Left forelimb (tissue), 1 donor: ENCODE measurements at places on chromosomes 1 and 21.

GRCh38 chr1:197319631-197320030, 51.6 kb downstream of the CRB1 start:
- DNase-seq, result no peak

GRCh38 chr1:31772669-31773248, 8.6 kb upstream of the ADGRB2 start:
- no peak for DNase-seq

DNA sequence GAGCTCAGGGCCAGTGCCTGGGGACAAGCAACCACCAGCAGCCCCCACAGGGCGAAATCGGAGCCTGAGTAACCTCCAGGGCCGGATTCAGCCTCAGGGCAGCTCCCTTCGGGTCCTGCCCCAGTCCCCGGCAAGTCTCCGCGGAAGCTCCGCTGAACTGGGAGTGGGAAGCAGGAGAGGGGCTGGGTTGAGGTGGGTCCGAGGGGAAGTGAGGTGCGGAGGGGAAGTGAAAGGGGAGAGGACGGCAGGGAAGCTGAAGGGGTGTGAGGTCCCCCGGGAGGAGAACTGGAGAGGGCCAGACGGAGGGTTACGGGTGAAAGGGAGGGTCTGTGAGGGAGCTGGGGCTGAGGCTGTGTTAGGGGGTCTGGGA, 560 bp downstream of the PADI2 start:
- no peak for DNase-seq

GRCh38 chr1:16226490-16227179, 10.3 kb downstream of the CPLANE2 start:
- DNase-seq, result no peak

- DNase-seq, result no peak
These were observed 184.6 kb downstream of the APP start for GRCh38 chr21:25985990-25986389.

GRCh38 chr1:91513160-91513559, 12.5 kb downstream of the CDC7 start:
- no peak for DNase-seq

DNA sequence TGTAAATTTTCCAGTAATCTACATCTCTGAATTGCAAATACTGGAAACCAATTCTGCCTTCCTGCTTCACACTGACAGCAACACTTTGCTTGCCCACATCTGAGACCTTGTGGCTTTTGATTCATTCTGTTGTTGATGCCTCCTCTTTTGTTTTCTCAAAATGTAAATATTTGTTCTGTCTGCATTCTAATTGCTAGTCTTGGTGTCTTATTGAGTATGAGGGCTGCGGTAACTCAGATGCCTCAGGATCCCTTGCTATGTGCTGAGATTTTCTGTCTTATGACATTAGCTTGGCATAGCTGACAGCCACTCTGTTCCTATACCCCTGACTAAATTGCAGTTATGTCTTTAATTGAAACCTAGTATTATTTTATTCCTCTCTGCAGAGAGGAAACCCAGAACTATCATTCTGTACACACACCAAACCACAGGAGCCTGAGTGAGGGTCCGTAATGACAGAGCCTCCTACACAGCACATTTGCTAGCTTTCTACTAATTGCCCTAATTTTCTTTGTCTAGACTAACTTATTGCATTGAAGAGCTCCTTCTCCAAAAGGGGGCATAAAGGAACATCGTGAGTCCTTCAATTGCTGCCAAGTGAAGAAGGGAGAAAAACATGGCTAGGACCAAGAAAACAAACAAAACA, 72.1 kb downstream of the GREM2 start:
- no peak for DNase-seq

- DNase-seq, result no peak
These were observed 5.8 kb upstream of the CLDN19 start for GRCh38 chr1:42745851-42746250.

- no peak for DNase-seq
These were observed 47.1 kb downstream of the SLC9C2 start for GRCh38 chr1:173555651-173556305.

GRCh38 chr1:235067396-235068157, 61.1 kb downstream of the TOMM20 start:
- no peak for DNase-seq

GRCh38 chr1:101440485-101440884, 203.7 kb downstream of the S1PR1 start:
- no peak for DNase-seq

GRCh38 chr1:210506689-210507088, 178.0 kb downstream of the HHAT start:
- DNase-seq, result no peak

GRCh38 chr1:53139951-53140361, 2.5 kb downstream of the SLC1A7 start:
- DNase-seq, result no peak

DNA sequence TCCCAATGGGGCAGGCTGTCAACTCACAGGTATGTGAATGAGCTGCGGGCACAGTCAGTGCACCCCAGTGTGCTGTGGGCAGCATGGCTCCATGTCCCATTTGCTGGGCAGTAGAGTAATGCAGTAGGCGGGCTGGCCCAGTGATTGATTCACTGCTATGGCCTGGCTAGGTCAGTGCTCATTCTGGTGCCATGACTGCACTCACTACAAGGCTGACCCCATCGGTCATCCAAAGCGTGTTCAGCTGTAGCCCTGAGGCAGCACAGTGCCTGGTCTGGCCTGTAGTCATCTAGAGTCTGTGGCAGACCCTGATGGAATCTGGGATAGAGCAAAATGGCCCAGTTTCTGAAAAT, 7.4 kb downstream of the HYI start:
- no peak for DNase-seq

DNA sequence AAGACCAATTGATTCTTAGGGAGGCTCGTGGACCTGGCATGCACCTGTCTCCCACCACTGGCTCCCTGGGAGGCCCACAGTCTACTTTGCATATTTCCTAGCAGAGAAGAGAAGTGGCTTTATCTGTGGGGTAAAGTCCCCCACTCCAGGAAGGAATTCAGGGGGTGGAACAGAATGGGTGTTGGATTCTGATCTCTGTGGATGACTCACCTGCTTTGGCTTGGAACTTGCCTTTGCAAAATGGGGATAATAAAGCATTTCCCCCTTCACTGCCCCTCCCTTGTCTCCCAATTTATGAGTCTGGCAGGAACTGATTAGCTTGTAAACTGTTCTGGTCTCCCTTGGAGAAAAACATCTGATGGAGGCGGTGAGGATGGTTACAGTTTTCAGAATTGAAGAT, 21.2 kb upstream of the OTUD3 start:
- no peak for DNase-seq

DNA sequence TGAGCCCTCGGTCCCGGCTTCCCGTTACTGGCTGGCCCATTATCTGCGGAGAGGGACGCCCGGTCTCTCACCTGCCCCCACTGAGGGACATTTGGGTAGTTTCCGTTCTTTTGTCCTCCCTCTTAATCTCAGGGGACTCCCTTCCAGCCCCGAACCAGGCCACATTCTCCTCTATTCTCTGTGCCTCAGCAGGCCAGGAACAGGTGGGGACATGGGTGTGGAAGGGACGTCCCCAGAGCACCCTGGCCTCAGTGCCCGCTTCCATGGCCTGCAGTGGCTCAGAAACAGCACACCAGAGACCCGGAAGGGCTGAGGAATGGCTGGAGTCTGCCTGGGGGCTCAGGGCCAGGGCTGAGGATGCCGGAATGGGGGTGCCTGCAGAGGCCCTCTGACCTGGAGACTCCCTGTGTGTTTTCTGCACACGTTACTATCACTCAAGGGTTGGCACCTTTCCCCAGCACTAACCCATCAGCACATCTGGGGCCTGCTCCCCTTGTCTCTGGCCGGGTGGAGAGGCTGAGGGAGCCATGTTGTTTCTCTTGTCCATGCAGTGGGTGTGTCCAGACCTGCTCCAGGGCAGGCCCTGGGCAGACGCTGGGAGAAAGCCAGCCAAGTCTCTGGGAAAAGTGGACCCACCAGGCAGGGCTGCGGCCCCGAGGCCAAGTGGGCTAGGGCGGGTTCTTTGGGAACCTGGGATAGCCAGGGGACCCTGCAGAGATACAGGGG, 10.0 kb upstream of the DNMT3L start:
- no peak for DNase-seq

- no peak for DNase-seq
These were observed 52.0 kb upstream of the KCNA3 start for GRCh38 chr1:110726755-110727154.

DNA sequence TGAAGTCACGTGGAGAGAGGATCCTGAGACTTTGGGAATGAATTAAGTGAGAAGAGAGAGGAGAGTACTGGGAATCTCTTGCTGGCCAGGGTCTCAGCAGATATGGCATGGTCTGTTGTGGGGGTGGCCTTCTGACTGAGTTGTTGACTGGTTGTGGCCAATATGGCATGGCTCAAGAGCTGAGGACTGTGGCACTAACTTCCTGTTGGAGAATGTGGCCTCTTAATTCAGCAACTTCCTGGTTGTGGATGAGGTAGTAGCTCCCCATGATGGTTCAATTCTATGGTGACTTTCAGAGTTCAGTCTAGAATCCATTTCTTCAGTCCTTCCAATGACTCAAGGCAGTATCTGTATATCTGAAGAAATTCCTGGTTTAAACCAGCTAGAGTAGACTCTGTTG, 44.7 kb upstream of the PAXBP1 start:
- DNase-seq, result no peak

- no peak for DNase-seq
These were observed 57.9 kb downstream of the FHAD1 start for GRCh38 chr1:15304708-15305467.

DNA sequence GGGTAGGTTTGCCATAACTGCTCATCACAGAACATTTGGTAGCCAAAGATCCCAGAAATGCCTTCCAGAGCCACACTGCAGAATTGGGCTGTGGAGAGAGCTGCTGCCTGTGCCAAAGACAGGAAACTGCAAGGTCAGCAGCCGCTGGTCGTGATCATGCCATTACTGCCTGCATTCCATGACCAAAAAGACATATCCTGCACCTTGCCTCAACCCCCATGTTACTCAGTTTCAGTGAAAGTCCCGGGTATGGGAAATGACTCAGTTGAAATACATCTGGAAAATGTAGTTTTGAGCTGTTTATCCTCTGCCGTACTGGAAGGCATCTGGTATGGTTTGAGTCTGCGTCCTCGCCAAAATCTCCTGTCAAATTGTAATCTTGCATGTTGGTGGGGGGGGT, 161.7 kb downstream of the FCRL5 start:
- DNase-seq, result no peak

DNA sequence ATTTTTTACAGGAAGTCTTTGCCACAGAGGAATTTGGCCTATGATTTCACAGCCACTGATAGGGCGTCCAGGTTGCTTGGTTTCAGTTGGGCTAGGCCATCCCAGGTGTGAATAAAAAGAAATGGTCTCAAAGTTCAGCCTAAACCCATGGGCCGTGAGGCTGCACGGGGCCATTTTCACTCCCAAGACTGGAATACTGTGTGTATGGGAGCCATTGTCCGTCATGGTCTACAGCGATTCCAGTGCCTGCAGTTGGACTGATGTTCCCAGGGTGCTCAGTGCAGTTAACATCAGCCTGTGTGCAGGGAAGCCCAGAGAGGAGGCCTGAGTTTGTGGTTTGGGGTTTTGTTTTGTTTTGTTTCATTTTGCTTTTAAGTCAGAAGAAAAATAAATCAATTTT, 133.2 kb downstream of the ADSS2 start:
- DNase-seq, result no peak

DNA sequence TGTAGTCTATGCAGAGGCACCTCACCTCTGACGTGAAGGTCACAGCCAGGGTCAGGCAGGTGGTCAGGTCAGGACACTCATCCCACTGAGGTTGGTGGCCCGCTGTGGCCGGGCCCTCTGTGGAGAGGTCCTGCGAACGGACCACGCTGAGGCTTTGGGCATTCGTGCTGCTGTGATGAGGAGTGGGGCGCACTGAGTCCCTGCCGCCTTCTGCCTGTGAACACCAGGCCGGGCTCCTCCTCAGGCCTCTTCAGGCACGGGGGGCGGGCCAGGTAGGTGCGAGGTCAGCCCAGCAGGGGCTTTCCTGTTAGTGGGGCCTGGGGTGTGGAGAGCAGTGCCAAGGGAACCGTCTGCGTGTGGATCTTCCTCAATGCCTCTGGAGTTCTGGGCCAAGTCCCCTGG, 39.0 kb downstream of the COQ8A start:
- no peak for DNase-seq

- no peak for DNase-seq
These were observed 12.6 kb upstream of the LEPR start for GRCh38 chr1:65407877-65408276.

GRCh38 chr21:24895885-24896734, 711.2 kb downstream of the MRPL39 start:
- no peak for DNase-seq

DNA sequence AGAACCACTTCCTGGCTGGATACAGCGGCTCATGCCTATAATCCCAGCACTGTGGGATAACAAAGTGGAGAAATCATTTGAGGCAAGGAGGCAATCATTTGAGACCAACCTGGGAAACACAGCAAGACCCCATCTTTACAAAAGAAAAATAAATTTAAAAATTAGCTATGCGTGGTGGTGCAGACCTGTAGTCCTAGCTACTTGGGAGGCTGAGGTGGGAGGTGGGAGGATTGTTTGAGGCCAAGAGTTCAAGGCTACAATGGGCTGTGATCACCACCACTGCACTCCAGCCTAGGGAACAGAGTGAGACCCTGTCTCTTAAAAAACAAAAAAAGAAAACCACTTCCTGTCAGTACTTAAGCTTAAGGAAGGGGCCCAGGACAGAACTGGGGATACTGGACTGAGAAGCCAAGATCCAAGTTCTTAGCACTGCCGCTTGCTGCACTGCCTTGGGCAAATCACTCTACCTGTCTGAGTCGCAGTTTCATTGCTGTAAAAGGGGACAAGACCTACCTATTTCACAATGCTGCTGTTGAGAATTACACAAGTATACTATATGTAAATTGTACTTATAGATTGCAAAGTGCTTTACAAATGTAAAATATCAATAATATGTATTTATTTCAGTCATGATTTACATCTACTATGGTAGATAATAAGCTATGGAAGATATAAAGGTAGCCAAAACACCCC, 154.9 kb downstream of the RERE start:
- no peak for DNase-seq

- DNase-seq, result no peak
These were observed 90.7 kb downstream of the JAK1 start for GRCh38 chr1:64875606-64876005.

DNA sequence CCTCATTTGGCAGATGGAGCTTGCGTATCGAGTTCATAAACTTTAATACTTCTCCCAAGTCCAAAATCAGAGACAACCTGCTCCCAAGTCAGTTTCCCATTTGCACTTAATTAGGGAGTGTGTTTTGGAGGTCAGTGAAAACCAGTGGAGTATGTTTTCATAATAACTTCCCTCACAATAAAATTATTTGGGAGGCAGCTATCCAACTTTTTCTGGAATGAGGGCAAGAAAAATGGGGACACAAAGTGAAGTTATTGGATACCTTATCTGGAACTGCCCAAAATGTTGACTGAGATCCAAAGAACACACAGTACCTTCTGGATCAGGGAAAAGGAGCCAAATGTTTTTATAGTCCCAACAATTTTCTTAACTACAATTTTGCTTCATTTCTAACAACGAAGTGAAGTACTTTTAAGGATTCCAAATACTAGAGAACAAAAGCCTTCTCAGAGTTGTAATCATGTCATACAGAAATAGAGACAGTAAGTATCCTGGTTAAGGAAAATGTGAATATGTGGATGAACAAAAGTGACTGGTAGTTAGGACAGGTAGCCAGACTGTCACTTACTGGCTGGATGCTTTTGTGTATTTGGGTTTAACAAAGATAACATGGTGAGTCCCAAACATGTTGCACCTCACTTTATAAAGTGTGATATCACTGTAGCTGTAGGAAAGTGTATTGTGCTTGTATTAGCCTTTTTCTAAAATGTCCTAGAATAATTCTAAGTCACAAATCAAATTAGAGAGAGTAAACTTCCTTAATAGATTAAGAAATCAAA, 325.0 kb downstream of the HLX start:
- DNase-seq, result no peak

- DNase-seq, result no peak
These were observed 43.7 kb upstream of the ADAMTS1 start for GRCh38 chr21:26888931-26889330.
